ENCODE measurements at places on chromosomes 6 and 20.

GRCh38 chr6:66568271-66568670, 861.2 kb upstream of the EYS start:
- no peak for DNase-seq

- DNase-seq, result peak; percentile 61
Measured at GRCh38 chr6:73652637-73653570, 888 bp downstream of the SLC17A5 start.

- DNase-seq, result no peak
Measured at GRCh38 chr20:704726-705125, 29.1 kb upstream of the SCRT2 start.

- DNase-seq, result peak; percentile 58
Measured at GRCh38 chr6:2110504-2110903, 134.9 kb downstream of the GMDS start.

DNA sequence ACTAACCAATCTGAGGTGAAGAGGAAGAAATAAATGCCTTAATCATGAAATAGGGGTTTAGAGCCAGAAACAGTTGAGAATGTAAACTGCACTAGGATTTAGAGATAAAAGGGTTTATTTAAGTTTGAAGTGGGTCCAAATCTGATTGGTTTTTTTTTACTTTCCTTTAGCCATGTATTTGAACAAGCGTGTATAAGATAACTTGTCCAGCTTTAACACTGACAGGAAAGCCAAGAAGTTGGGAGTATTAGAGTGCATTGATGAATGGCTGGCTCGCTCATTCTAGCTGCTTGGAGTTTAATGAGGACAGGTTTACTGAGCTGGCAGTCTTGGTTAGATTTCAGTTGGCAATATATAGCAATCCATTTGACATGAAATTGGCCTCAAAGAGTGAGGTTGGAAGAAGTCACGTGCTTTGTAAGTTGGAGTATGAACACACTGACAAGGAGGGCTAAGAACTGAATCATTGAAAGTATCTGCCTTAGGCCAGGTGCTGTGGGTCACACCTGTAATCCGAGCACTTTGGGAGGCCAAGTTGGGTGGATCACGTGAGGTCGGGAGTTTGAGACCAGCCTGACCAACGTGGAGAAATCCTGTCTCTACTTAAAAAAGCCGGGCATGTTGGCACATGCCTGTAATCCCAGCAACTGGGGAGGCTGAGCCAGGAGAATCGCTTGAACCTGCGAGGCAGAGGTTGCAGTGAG, 13.7 kb downstream of the SRSF3 start:
- DNase-seq, result no peak

GRCh38 chr6:168035661-168036545, 38.4 kb downstream of the KIF25 start:
- DNase-seq, result peak; percentile 9

- DNase-seq, result no peak
Measured at GRCh38 chr6:37125774-37126492, 44.0 kb upstream of the PIM1 start.

DNA sequence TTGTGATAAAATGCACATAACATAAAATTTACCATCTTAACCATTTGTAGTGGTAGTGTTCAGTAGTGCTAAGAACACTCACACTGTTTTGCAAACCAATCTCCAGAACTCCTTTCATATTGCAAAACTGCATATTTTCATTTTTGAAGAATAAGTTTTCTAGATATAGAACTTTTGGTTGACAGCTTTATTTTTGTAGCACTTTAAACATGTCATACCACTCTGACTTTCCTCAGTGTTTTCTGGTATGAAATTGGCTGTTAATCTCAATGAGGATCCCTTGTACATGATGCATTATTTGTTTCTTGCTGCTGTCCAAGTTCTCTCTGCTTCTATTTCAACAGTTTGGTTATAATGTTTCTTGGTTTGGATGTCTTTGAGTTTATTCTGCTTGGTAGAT, 45.1 kb upstream of the MICB start:
- no peak for DNase-seq

- DNase-seq, result no peak
Measured at GRCh38 chr6:141451181-141451510, 681.6 kb upstream of the GJE1 start.

DNA sequence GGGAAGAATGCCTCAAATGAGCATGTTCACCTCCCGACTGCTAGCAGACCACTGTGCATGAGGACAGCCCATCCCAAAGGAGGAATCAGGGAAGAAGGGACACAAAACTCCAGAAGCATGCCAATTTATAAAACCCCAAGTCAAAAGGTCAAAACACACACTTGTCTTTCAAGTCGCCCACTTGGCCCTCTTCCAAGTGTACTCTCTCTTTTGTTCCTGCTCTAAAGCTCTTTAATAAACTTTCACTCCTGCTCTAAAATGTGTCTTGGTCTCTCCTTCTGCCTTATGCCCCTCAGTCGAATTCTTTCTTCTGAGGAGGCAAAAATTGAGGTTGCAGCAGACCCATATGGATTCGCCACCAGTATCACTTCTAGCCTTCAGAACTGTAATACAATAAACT, 33.9 kb upstream of the TPBG start:
- no peak for DNase-seq

- peak; percentile 47 for DNase-seq
Measured at GRCh38 chr6:17167327-17167979, 65.6 kb downstream of the STMND1 start.

DNA sequence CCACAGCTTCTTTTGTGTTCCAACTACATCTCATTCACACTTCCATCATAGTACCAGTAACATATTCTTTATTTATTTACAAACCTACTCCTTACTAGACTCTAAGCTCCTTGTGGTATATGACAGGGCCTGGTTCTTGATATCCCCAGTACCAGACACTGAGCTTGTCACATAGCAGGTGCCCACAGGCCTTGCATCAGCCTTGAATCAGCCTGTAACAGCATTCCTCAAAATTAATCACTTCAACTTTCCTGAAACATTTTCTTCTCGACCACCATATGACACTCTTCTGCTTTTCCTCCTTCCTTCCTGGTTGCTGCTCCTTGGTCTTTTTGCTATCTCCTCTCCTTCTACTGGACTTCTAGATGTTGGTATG, 24.7 kb upstream of the SRPK1 start:
- DNase-seq, result no peak

- no peak for DNase-seq
Measured at GRCh38 chr6:52534363-52534762, 42.5 kb downstream of the TRAM2 start.

DNA sequence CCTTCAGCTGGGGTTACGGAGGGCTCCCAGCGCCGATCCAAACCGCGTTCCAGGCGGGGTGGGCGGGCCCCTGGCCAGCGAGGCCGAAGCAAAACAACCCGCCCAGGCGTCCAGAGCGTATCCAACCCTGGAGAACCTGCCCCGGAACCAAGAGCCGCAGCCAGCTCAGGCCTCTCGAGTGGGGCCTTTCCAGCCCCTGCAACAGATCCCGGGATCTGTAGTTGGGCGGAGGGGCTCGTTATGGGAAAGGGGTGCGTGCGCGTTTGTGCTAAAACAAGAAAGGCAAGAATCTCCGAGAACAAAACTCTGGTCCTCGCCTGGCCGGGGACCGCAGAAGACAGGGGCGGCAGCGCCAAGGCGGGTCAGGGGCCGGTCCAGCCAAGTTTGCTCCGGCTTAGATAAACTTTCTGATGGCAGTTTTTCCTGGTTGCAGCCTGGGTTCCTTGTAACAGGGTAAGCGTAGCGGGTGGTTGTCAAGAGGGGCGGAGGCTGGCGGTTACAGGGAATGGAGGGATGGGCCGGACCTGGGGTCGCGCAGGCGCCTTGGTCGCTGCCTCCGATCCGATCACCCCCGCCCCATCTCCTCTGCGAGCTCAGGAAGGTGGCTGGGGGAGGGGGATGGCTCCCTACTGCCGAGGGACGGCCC, 448 bp upstream of the RIN2 start:
- peak; percentile 97 for DNase-seq

DNA sequence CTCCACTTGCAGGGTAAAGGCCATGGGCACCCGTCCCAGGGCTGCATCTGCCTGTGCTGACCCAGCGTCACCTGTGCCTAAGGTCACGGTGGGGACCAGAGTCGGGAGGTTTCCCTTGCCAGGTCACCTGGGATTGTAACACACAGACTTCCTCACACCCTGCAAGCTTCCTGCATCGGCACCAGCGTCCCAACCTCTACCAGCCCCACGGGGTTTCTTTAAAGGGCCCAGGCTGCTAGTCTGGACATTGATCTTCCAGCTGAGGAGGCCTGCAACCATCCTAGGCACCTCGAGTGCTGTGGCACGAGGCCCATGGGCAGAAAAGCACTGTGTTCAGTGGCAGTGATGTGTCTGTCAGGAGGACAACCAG, 12.6 kb downstream of the ACSS1 start:
- DNase-seq, result no peak

DNA sequence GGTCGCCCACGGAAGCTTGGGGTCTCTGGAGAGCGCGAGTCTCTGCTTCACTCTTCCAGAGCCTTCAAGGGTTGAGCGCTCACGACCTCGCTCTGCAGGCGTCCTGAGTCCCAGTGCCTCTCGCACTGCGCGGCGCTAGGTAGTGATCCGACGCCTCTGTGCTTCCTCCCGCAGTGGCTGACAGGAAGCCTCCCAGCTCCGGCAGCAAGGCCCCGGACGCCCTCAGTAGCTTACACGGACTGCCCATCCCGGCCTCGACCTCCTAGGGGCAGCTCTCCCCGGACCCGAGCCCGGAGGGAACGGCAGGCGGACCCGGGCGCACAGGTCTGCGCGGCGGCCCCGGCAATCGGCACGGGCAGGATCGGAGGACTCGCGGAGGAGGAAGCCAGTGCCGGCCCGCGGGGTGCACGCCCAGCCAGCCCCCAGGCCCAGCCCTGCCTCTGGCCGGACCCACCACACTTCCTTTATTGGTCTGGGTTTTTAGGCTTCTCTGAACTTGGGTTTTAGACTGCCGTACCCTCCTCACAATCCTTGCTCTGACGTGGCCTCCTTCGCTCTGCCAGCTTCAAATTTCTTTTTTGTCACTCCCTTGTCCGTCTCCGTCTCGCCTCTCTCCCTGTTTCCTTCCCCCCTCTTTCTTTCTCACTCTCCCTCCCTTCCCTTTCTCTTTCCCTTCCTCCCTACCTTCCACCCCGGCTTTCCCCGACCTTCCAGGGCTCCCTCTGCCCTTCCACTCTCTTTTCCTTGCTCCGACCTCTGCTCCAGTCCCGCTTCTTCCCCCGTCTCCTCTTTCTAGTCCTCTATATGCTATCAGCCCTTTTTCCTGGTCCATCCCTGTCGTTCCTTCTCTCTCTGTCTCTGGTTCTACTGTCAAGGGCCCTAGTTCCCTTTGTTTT, 9.1 kb downstream of the PAX1 start:
- no peak for DNase-seq

- DNase-seq, result no peak
Measured at GRCh38 chr20:63027922-63028389, 21.2 kb upstream of the BHLHE23 start.

DNA sequence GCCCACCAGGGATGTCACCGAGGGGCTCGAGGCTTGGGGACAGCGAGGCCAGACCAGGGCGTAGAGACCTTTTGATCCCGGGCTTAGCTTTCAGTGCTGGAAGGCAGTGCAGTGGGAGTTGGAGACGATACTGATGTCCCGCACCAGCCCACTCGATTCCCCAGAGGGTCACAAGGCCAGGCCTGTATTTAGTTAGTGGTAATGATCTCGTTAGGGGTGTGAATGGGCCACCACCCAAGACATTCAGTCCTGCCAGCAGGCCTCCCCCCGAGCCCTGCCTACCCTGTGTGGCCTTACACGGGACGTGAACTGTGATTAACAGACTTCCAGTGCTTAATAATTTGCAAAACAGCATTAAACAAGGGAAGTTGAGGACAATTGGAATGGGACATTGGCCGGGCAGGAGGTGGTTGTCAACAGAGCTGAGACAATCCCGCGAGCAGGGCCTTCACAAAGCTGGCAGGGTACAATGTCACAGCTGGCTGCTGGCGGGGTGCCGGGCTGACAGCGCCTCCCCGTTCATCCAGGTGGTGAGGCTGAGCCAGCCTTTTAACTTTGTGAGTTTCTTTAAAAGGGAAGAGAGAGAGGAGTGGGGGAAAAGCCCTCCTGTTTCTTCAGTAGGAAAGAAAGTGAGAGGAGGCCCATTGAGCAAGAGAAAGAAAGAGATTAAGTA, 175.3 kb upstream of the RALGAPA2 start:
- DNase-seq, result no peak

- peak; percentile 47 for DNase-seq
Measured at GRCh38 chr6:169724494-169725124, at the start of gene PHF10. Gene PHF10 (minus strand): TSS chr6:169724500. CDS start chr6:169723931, 569 bp downstream.

- DNase-seq, result no peak
Measured at GRCh38 chr6:140533526-140533925, 1159.1 kb upstream of the CITED2 start.

GRCh38 chr6:111205502-111205901, 118.2 kb downstream of the SLC16A10 start:
- DNase-seq, result no peak

DNA sequence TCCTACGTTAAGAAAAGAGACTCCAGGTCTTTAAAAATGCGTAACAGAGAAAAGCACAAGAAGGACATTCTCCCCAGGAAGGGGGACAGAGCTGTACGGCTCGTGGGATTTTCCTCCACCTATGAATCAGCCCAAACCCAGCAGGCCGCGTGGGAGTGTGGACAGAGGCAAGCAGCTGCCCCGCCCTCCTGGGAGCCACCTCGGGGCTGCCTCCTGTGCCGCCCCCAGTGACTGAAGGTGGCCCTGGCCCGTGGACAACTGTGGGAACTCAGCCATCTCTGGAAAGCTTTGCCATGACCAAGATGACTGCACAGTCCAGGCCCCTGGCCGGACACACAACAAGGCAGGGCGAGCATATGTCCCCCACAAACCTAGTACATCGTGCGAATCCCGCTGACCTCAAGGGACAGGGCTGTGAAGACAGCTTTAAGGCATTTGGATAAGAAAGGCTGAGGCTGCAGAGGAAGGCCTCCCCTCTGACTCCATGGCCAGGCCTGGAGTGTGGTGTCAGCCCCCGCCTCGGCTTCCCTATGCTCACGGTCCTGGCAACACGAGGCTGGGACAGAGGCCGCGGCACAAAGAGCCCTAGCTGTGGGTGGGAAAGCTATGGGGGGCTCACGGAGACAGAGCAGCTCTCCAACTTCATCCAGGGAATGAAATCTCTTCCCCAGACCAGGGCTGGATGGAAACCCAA, 26.9 kb downstream of the PXDC1 start:
- peak; percentile 55 for DNase-seq

Data from cardiac fibroblast (primary cell).